ENCODE measurements at places on chromosomes 16 and 17.

GRCh38 chr17:30600830-30601494 lies 123.8 kb downstream of the GOSR1 start:
- no peak for DNase-seq

DNA sequence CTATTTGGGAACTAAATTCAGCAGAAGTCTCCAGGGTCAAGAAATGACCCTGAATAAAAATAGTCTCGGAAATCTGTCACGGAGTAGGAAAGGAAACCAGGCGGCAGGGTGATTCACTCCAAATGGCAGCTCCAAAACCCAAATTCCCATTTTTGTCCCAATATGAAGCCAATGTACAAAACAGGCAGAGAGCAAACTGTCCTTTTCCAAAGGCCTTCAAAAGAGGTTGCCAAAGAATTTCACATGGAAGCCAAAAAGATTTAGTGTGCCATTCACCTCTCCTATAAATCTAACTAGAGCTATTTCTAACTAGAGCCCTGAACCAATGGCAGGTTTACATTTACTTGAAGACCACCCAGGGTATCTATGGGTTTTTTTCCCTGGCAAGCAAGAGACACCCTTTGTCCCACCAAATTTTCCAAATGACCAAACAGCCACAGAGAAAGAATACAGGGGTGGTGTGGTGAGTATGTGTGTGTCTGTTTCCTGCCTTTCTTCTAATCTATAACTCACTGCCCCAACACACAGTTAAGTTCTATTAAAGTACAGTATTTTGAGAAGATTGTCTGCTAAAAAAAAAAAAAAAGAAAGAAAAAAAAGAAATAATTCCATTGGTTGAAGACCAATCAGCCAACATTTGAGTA lies 6.8 kb downstream of the MYO1D start:
- no peak for DNase-seq

GRCh38 chr16:53014287-53014686 lies 38.4 kb downstream of the CHD9NB start:
- no peak for DNase-seq

- DNase-seq: no peak
Measured at GRCh38 chr16:57167953-57168352, 17.9 kb downstream of the PSME3IP1 start.

DNA sequence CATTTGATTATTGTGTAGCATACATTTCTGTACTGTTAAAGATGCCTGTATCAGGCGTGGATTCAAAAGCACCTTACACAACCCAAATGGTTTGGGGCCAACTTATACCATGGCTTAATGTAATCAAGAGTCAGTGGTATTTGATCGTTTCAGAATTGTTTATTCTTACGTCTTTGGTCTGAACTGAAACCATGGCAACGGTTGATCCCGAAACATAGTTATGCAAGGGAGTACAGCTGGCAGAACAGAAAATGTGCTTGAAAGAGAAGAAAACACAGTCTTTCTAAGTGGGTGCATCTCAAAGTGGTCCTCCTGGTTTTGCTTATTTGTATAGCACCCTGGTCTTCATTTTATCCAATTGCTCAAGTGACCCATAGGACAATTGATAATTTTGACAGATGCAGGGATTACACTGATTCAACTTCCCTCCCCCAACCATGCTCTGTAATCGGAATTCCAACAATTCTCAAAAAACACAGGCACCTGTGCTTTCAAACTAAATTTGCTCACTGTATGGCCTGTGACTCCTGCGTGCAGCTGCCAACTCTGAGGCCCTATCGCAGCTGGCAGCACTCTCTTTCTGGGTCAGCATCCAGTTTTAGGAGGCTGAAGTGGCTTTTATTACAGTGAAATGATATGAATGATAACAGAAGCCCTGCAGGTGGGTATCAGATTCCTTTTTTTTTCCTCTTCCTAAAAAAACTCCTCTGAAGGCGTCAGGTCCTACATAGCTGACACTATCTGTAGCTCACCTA lies 77.0 kb upstream of the AXIN2 start:
- DNase-seq: no peak

DNA sequence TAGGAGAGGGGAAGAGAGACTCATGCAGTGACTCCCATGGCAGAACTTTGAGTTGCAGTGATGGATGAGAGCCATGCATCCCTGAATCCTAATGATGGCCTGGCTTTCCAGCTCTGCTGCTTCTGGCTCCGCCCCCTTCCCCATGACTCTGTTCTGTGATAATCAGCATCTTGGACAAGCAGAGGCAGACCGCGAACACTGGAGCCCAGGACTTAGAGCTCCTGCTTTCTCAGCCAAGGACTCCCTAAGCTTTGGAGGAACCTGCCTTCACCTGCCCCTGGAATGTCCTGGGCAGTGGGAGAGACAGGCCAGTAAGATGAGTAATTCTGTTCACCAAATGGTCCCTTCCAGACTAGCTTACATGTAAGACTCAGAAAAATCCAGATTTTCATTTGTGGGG lies 12.5 kb downstream of the CCDC92B start:
- no peak for DNase-seq

DNA sequence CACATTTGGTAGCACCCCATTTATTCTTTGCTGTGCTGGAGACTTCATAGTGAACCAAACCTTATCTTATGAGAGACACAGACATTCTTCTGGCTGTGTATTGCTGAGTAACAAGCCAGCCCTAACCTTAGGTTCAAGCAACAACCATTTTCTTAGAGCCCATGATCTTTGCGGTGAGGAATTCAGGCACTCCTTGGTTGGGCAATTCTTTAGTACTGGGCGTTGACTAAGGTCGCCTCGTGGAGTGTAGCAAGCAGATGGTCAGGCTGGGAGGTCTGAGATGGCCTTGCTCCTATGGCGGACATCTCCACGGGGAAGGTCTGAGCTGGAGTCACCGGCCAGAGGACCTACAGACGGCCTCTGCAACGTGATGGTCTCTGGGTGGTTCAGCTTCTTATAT lies 43.1 kb downstream of the ARSG start:
- no peak for DNase-seq

DNA sequence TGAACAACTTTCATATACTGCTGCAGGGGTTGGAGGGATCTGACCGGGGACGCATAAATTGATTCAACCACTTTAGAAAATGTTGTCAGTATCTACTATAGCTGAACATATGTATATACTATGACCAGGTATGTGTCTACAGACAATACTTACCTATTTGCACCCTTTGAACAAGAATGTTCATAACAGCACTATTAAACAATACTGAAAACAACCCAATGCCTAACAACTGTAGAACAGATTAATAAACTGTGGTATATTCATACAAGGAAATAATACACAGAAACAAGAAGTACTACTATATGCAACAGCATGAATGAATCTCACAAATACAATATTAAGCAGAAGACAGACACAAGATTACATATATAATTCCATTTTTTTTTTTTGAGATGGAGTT lies 10.5 kb downstream of the BRIP1 start:
- DNase-seq: no peak
